NCI-H2171 treated with DMSO at 0.1 percent for 48 hours (cell line): ENCODE measurements at places on chromosomes 13 and 19.

- DNase-seq, result no peak
Observed at GRCh38 chr19:7988307-7988706, 17.1 kb downstream of the ELAVL1 start.

DNA sequence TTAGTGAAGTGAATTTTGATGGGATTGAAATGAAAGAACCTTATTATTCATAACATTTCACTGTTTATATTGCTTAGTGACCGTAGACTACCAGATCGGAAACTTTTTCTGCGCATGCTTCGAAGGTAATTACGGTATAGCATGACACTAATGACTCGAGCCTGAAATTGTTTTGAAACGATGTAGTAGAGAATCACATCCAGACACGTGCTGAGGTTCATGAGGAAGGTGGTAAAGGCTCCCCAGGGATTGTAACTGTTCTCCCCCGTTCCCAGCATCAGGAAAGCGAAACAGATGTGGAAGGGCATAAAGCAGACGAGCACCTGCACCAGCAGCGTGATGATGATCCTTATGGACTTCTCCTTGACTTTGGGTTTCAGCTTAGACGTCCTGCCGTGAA, 3.3 kb downstream of the GPR18 start:
- no peak for DNase-seq

DNA sequence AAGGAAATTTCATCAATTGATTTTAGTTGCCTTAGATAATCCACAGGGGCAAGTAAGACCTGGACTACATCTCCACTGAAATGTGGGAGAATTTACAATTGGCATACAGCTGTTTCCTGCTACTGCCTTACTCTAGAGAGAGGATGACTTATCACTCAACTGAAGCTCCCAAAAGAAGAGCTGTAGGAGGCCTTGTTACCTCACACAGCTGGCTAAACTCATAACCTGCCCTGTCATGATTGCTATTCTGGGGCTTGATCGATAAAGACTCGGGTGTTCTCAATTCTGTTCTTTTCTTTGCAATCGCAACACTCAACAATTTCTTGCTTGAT, 1396.4 kb downstream of the EFNB2 start:
- DNase-seq, result no peak

- DNase-seq, result no peak
Observed at GRCh38 chr19:19152668-19153384, 14.5 kb upstream of the TMEM161A start.

DNA sequence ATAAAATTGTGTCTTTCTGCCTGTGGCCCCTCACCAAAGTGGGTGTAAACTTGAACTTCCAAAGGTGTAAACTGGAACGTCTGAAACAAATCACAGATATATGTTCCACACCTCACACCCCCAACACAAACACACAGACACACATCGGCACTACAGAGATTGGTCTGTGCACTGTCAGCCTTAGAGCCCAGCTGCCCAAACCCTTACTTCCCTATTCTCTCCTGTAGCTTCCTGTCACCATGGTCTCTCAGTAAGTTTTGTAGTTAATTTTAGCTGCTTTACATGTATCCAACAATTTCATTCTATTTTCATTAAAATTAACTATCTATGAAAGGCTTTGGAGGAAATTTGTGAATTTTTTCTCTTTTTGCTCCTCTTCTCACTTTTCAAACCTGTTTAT, 5.4 kb downstream of the TM9SF2 start:
- no peak for DNase-seq

DNA sequence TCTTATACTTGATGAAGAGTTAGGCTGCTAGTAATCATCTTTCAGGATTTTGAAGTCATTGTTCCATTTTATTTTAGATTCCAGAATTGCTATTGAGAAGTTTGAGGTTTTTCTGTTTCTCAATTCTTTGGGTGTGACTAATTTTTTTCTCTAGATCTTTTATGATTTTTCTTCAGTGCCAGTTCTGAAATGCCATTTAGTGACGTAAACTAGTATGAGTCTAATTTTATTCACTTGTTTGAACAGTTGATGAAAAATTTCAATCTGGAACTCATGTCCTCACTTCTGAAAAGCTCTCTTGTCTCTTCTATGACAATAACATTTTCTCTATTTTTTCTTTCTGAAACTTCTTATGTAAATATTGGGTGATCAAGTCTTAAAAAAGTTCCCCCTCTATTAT, 188.5 kb upstream of the HTR2A start:
- no peak for DNase-seq
